ENCODE measurements at places on chromosomes 5 and 9. TPM values are rescaled to one million over a fixed set of nuclear protein-coding genes. Genes with fewer than 3 reads are reported as not detected.

DNA sequence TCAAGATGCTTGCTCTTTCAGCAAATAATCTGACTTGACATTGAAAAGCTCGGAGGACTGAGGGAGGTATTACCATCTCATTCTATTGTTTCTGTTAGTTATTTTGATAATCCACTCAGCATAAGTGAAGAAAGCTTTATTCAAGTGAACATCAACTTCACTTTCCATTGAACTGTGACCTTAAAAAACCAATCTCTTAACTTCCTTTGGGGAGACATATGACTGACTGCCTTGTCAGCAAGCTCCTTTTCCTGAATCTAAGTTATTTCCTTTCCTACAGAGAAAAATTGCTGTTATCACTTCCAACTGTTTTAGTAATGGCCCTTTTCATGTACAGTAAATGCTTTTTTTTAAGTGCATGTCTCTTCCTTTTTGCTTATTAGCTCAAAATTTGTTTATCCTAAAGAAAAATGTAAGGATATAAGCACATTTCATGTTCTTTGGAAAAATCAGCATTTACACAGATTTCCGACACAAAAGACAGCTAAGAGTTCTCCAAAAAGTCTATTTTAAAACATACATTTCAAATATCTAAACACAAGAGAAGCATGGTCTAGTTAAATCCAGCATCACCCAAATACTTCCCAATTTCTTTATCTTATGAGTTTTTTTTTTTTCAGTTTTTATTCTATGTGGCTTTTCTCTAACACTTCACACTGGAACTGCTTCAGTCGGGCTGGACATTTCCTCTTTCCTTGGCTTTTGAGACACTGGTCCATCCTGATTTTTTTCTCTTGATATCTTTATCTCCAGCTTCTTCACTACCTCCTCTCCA is 117.9 kb upstream of the DAB2 start:
- DNase-seq: no peak

DNA sequence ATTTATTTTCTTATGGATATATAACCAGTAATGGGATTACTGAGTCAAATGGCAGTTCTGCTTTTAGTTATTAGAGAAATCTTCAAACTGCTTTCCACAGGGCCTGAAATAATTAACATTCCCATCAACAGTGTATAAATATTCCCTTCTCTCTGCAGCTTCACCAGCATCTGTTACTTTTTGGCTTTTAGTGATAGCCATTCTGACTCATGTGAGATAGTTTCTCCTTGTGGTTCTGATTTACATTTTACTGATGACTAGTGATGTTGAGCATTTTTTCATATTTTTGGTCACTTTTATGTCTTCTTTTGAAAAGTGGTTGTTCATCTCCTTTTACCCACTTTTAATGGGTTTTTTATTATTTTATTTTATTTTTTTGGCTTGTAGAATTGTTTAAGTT is 1290.3 kb upstream of the CDH9 start:
- DNase-seq: no peak

- DNase-seq: no peak
These were observed 37.3 kb downstream of the FBXW2 start for GRCh38 chr9:120755810-120756434.

DNA sequence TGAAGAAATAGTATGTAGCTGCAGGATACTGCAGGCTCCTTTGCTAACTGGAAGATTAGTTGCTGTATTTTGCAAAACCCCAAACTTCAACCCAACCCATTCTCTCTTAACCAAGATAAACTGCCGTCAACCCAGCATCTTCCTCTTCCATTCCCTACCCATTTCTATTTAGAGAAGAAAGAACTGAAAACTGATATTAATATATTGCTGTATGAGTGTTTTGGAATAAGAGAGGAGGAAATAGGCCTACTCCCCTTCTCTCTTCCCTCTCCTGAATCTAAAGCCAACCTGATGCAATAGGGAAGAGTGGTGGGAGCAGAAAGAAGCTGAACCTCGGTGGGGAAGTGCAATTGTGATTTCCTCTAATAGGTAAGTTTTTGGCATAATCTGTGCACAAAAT is 83.7 kb downstream of the TMEM215 start:
- no peak for DNase-seq

- no peak for DNase-seq
These were observed at the start of gene CFAP90 for GRCh38 chr5:7850395-7851239. CFAP90 (minus strand) TSS chr5:7851133; CDS start chr5:7851021, 112 bp downstream.

GRCh38 chr5:41420492-41421067 is 89.8 kb downstream of the PLCXD3 start:
- no peak for DNase-seq

DNA sequence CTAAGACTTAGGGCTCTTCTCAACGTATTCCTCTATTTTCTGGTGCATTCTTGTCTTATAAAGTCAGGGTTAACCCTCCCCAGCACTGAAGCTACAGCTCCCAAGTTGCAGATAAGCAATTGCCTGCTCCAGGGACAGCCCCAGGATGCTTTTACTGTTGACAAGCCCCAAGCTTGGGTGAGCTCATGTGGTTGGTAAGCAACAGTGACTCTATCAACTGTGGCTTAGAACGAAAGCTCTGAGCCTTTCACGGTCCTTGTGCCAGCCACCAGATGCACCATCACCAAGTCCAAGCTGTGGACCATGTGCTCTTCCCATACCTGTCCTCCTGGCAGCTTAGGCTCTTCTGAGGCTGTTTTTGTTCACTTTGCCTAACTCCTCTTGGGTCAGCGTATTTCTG is 13.5 kb downstream of the ADRB2 start:
- no peak for DNase-seq

GRCh38 chr5:152185547-152186245 is 219.4 kb downstream of the NMUR2 start:
- no peak for DNase-seq

DNA sequence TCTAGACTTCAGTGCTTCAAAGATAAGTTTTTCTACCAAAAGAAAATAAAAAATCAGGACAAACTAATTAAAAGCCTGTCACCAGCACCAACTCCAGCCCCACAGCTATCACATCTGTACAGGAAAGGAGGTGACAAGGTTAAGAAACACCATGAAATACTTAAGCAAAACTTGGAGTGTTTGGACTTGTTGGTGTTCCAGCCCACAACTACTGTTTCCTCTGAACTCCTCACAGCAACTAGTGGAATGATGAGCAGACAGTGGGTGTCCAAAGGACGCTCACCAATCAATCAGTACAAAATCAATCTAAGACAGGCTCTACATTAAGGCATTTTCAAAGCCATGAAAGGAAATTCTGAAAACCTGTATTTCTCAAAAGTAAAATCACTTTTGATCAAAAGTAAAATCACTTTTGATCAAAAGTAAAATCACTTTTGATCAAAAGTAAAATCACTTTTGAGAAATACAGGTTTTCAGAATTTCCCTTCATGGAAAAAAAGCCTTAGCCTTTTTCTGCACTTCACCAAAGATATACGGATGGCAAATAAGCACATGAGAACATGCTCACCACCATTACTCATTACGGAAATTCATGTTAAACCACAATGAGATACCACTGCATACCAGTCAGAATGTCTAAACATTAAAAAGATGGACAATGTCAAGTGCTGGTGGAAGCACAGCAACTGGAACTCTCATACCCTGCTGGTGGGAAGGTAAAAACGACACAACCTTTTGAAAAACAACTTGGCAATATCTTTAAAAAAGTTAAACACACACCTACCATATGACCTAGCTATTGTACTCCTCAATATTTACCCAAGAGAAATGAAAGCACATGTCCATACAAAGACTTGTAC is 79.7 kb downstream of the MED27 start:
- no peak for DNase-seq

DNA sequence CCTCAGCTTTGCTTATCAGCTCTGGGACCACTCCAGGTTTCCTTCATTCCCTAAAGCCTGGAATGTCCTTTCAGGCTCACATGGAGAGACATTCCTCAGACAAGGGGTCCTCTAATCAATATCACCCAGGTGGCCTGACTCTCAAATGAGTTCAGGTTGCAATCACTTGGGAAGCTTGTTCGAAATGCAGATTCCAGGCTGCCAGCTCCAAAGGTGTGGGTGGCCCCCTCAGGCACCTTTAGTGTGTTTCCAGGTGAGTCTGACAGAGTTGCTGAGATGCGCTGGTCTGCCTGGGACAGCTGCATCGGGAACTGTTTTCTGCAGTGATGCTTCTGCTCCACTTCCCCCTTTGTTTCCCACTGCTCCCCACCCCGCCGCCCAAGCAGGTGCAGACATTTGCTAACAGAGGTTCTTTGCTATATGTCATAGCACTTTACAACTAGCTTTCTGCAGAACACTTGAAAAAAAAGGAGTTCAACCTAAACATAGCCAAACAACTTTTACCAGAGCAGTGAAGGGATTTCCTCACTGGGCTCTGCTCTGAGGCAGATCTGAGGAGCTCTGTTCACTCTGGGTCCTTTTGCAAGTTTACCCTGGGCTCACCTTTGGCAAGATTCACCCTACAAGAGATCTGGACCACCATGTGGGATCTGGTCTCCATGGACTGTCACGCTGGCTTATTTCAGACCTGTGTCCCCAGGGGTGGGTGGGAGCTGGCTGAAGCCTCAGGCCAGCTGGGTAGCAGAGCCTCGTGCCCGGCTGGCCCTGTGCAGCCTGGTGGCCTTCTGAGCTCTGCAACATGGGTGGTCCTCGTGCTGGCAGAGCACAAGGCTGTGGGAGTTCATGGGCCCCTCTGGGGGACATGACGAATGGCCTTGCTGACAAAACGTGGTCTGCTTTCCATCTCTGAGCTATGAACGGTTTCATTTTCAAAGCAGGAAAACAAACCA is 539.6 kb downstream of the CCDC171 start:
- DNase-seq: no peak

- DNase-seq: no peak
These were observed 1.6 kb downstream of the ANXA6 start for GRCh38 chr5:151155775-151156506.

DNA sequence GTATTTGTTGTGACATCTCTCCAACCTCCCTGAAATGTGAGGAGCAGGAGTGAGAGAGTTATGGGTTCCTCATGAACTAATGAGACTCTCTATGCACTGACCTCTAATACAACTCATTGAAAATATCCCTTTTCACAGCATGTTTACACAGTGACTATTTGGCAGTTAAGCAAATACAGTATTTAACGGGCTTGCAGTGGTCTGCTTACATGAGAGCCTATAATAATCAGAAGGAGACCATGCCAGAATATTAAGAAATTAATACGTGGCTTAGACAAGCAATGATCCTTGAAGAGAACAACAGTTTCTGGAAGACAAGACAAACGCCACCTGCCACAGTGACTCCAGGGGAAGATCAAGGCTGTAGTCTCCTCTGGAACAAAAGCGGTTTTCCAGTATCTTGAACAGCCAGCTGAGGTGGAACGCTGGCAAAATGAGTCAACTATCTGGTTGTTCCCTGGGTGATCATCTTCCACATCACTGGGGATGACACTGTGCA is 424.5 kb downstream of the DMAC1 start:
- no peak for DNase-seq

- no peak for DNase-seq
These were observed 72.9 kb upstream of the PRLR start for GRCh38 chr5:35303152-35303551.

DNA sequence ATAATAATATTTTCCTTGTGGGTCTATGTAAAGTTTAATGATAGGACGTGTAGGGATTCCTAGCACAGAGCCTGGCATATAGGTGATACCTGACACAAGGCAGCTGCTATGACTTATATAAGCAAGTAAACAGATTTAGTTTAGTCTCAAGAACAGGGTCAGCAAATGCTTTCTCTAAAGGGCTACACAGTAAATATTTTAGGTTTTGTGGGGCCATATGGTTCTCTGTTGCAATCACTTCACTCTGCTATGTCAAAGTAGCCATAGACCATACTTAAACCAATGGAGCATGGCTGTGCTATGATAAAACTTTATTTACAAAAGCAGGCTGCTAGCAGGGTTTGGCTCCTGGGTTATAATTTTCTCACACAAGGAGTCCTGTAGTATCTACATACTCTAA is 204.8 kb upstream of the KLF4 start:
- DNase-seq: no peak

DNA sequence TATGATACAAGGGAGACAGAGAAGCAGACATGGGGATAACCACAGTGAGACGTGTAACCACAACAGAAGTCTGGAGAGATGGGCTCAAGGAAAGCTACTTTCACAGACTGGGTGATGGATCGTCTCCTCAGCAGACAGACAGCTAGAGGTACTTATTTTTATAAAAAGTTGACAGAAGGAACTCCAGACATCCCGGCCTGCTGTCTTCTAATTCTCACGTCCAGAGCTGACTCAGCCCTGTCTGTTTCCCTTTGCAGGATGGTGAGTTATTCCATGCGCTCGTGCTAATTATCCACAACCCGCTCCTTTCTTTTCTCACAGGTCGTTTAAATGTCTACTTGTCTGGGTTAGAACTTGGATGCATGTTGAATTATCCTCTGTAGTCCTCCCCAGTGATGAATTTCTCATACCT is 304.5 kb downstream of the CWC27 start:
- DNase-seq: no peak

DNA sequence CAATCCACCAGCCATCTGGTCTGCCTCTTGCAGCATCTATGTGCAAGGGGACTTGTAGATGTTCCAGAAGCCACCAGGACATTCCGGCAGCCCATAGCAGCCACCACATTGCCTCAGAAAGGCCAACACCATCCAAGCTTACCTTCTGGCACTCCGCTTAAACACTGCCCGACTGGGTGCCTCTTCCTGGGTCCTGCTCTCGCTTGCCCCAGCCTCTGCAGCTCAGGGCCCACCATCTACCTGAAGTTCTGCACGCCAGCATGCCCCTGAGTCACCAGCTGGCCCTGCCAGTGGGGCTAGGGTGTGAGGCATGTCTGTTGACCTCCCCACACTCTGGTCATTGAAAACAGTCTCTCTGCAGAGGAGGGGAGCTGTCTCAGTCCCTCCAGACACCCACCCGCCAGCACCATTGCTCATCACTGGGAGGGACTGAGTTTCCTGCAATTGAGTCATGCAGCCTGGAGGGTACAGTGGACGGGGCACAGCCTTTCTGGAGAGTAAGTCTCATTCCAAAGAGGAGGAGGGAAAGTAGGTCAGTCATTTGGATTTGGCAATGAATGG is 16.9 kb upstream of the COL5A1 start:
- peak; percentile 20 for DNase-seq

MOB3B gene
- total RNA-seq: 0.51 TPM

SLC36A2 gene
- not detected for total RNA-seq

DBH gene
- not detected for total RNA-seq

GRXCR2 gene
- total RNA-seq: 0.78 TPM

All from cardiac septum (tissue), 1 donor.